ENCODE measurements at places on chromosomes 3 and 15.

DNA sequence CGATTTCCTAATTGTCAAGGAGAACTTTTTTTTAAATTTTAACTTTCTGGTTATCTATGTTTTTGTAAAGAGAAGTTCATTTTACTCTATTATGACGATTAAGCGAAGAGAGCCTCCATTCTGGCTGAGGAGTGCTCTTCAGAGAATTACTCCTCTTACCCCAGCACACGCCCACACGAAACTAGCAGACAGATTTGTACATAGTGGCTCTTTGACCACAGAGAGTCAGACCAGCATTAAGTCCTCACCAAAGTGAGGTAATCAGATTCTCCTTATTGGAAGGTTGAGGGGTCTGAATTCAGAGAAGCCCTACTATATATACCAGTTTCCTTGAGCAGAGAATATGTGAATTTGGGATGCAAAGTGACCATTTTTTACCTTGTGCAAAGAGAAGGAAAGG is 204.8 kb upstream of the TSC22D2 start:
- DNase-seq: no peak

GRCh38 chr3:64271631-64272030 is 46.4 kb upstream of the PRICKLE2 start:
- DNase-seq: no peak

- DNase-seq: no peak
Measured at GRCh38 chr3:20222274-20222673, 36.3 kb upstream of the SGO1 start.

DNA sequence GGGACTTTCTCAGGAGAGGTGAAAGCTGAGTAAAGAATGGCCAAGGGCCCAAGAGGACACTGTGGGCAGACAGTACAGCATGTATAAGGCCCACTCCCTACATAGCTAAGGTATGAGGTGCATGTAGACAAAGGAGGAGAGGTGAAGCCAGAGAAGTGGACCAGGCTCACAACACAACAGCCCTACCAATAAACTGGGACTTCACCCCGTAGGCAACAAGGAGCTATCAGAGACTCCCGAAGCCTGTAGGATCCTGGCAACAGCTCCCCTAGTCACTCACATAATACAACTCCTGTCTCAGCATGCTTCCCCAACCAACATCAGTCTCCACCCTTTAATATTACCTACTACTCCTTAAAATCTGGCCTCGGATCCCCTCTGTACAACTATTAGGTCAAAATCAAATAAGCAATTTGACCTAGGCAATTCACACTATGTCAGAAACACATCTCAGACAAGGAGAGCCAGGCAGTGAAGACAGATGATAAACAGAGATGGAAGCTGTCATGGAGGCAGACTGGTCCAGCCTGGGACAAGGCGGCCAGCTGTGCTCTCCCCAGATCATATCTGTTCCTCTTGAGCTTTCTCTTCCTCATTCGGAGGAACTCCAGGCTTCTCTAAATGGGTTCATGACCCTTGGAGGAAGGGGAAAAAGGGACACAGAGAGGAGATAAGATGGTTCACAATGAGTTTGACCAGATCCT is 1.4 kb downstream of the XXYLT1 start:
- no peak for DNase-seq

DNA sequence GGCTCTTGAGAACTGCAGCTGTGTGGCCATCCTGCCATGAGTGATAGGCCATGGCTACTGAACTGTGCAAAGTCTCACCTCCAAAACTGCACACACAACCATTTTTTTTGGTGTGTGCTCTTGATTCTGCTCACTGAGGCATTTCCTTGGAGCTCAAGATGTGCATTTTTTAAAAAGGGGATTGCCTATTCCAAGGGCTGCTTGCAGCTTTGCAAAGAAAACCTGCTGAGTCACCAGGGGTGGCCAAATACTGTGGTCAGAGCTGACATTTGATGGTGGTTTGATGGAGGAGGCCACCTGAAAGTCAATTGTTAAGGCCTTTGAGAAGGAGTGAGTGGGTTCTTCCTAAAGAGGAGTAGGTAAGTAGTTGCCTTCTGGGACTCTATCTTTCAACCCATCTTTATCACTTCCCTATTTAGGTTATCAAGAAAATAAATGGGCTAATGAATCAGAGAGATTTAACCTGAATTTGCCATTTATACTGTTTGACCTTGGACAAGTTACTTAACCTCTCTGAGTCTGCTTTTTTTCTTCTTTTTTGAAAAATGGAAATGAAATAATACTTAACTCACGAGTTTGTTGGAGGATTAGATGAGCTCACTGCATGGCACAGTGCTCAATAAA is 87.9 kb downstream of the CHST2 start:
- DNase-seq: no peak

GRCh38 chr3:71831599-71831998 is 46.7 kb upstream of the PROK2 start:
- no peak for DNase-seq

GRCh38 chr15:76840830-76841460 is 64.2 kb downstream of the SCAPER start:
- DNase-seq: peak; percentile 34
